Stimulated activated CD4-positive, alpha-beta T cell treated with anti-CD3 and anti-CD28 coated beads, Interleukin-15, amount 100 ng/mL, for 48 hours (primary cell): ENCODE measurements at places on chromosomes 7 and 10.

- DNase-seq, result no peak
Measured at GRCh38 chr7:44755698-44756627, 7.3 kb downstream of the ZMIZ2 start.

DNA sequence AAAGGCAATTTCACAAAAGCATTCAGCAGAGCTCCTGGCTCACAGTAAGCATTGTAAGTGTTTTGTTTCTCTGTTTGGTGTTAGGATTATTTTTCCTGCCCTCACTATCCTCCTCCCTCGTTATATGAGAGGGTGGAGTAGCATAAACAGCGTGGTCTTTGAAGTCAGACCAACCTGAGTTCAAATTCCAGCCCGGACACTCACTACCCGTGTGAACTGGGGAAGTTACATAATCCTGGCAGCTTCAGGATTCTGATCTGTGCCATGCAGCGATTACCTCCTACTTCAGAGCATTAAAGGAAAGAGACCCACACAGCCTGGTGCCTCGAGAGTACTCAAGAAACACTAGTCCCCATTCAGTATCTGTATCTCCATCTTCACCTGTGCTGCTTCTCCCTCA lies 386.5 kb downstream of the INHBA start:
- DNase-seq, result no peak

GRCh38 chr10:49602380-49603023 lies 7.6 kb upstream of the SLC18A3 start:
- DNase-seq, result no peak

DNA sequence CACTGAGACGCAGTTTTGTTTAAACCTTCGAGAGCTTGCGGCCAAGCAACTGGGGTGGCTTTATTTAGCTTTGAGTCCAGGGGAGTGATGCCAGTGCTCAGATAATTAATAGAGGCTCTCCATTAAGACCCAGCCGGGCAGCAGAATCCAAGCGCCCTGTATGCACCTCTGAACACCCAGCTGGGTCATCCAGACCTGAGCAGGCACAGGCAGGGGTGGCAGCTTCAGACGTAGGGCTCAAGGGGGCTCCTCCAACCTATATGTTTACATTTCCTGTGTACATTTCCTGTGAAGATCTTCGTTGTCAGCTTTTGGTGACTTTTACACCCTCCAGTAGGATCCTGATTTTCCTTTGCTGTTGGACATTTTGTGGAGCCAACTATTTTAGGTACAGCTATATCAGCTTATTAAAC lies 719.5 kb downstream of the LRMDA start:
- no peak for DNase-seq

DNA sequence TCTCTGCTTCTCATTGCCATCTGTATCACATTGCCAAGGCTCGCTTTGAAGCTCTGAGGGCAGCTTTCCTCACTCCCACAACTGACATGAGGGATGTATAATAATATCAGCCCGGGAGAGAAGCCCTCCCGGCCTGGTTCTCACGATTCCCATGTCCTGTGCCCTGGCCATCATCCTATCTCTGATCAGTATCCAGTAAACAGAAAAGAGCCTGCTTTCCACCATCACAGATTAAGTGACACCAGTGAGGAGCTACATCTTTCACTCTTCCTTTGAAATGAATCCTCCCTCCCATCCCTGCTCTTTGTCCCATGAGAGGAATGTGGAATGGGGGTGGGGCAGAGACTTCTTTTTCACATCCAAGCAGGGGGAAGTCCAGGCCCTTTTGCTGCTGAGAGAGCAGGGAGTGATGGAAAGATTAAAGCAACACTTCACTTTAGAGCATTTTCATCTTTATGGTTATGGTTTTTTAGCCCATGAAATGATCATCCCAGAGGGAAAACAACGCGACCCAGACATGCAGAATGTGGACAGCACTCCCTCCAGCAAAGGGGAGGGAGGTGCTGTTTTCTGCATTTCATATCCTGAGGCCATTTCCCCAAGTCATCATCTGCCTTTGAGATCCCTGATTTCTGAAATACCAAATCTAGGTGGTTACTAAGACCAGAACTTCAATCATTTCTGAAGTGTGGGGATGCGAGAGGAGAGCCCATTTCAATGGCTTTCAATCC lies 84.6 kb upstream of the LYZL1 start:
- DNase-seq, result no peak

DNA sequence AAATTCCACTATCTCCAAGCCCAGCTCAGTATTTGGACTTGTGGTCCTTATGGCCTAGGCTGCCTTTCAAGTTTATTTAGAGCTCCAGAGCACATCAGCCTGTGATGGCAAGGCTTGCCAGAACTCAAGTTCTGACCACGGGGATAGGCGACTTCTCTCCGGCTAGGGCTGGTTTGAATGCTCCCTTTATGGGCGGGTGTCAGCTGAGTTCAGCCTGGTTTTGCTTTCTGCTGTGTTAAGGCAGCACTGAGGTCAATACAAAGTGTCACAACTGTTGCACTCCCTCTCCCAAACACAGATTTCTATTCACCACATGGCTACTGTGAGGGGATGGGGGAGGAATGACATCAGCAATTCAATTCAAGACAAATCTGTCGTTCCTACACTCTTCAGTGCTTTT lies 318.1 kb upstream of the MYO3A start:
- DNase-seq, result no peak

DNA sequence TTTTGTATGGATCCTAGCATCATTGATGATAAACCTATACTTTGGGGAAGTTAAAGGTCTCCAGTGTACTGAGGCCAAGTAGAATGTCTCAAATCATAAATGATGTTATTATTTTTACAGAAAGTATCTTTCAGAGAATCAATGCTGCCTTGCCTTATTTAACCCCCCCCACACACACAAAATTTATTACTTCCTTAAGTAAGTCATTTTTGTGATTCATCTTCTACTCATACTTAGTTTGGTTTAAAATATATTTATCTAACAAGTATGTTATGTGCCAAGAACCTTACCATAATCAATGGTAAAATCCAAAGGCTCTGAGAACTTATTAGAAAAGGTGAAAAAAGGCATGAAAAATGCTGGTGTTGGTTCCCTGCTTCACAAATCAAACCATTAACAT lies 18.8 kb upstream of the CLDN12 start:
- no peak for DNase-seq

DNA sequence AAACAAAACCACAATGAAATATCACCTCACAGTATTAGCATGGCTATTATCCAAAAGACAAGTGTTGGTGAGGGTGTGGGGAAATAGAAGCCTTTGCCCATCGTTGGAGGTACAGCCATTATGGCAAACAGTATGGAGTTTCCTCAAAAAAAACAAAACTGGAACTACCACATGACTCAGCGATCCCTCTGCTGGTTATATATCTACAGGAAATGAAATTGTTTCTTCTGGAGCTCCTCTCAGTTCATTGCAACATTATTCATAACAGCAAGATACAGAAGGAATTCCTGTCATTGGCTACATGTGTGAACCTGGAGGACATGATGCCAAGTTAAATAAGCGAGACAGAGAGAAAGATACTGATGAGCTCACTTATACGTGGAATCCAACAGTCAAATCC lies 2.4 kb upstream of the UBE3C start:
- DNase-seq, result no peak

DNA sequence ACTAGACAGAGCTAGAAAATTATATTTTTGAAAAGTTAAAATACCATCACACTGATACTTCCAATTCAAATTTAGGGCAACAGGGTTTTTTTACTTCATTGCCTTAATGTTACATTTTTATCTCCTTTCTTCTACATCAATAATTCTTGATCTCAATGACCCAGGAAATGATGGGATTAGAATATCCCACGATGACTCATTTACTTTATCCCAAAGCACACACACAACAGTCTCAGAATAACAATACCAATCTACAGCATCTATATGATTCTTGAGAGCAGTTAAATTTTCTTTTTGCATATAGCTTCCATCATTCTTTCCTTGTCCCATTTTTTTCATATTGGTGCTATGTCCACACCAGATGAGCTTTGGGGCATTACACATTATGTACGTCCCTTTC lies 98.4 kb upstream of the EEPD1 start:
- no peak for DNase-seq

DNA sequence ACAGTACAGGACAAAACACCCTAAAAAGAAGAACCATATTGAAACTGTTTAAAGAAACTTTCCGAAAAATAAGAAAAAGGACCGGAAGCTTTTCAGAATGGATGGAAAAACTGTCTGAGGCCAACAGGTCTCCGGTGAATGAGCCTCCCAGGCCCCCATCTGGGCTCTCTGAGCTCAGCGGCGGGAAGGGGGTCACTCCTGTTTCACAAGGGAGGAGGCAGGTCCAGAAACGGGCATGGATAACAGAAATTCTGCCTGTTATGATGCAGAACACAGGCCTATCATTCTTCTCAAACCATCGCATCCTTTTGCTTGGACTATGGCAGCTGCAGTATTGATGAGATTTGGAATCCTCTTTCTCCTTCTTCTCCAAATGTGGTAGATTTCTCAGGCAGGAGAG lies 58.9 kb upstream of the SHH start:
- DNase-seq, result no peak

GRCh38 chr10:30600005-30600404 lies 29.5 kb downstream of the LYZL2 start:
- DNase-seq, result no peak

DNA sequence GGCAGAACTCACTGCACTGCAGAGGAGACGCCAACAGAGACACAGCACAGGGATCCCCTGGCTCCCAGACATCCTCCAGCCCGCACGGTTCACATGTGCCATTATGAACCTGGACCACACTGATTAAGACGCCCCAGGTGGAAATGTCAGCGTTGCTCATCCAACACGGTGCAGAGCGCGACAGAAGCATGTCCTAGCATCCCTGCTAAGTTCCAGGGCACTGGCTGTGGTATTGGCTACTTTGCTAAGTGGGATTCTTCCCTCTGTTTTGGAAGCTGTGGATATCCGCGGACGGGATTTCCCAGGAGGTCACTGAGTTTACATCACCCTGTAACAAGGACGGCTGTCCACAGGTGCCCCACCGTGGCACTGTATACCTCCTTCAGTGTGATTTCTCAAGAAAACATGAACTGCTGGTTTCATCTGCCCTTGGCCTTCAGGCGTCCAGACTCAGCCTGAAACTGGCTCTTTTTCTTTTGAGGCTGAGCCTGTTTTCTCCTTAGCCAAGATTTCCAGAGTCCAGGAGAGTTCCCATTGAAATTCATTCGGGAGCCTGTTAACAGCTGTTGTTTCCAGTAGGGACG lies 324.0 kb downstream of the WDR37 start:
- DNase-seq, result no peak

DNA sequence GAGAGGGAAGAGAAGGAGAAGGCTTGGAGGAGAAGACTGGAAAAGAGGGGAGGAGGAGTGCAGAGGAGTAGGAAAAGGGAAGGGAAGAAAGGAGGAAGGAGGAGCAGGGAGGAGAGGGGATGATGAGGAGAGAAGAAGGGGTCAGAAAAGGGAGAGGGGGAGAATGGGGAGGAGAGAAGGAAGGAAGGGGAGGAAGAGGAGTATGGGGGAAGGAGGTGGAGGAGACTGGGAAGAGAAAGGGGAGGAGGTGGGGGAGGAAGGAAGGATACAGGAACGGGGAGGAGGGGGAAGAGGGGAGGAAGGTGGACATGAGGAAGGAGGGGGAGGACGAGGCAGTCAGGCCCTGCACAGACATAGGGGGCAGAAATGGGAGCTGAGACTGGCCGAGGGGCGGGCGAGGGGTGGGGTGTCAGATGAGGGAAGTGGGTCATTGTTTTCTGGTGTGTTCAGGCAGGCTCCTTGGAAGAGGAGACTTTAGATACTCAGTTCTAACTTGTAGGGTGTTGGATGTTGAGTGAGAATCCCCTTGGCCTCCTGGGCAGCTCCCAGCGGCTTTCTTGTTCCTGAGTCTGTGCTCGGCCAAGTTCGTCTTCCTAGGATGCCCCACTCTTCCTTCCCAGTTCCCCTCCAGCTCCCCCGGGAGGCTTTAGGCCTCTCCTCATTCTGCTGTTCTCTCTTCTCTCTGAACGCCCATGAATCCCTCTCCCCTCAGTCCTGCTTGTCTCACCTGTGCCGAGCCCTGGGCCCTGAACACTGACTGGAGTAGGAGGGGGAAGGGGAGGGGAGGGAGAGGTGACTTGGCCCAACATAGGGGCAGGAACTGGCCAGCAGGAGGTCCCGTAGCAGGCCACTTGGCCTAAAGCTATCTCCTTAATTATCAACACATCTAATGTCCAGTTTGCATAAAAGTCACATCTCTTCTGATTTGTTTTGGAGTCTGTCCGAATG lies 12.8 kb upstream of the CRHR2 start:
- DNase-seq, result no peak

- no peak for DNase-seq
Measured at GRCh38 chr10:113127261-113127900, 177.3 kb downstream of the TCF7L2 start.

DNA sequence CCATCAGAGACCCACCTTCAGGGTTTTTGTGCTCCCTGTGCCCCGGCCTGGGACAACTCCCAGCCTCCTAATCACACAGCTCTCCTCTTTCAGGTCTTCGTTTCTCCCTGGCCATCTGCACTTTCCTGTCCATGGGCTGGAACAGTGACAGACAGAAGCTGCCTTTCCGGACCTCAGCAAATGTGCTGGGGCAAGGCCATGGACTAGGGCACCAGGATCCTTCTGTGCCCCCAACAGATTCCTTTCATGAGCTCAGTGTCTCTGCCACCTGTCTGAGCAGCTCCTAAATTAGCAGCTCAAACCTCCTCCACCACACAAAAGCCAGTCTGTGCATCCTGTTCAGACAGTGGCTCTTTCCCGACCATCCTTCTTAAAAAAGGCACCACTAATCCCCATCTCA lies 41.9 kb upstream of the FRMD4A start:
- DNase-seq, result no peak

- no peak for DNase-seq
Measured at GRCh38 chr10:6044751-6045313, 17.3 kb downstream of the IL2RA start.

GRCh38 chr10:35876248-35876647 lies 234.2 kb upstream of the FZD8 start:
- no peak for DNase-seq

GRCh38 chr7:139681463-139681755 lies 96.4 kb downstream of the HIPK2 start:
- no peak for DNase-seq

DNA sequence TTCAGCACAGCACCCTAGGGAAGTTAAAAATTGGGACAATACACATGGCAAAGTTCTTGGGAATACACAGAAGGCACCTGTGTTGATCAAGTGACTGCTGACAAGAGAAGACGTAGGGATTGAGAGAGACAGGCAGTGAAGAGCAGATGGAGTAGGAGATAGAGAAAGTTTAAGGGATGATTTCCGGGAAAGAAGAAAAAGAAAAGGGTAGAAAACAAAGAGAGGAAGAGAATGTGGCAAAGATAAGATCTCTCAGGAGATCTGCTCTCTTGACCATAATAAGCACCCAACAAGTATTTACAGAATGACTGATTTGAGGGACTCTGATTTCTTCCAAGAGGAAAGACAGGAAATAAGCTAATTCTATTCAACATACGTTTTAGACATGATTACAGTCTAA lies 15.1 kb upstream of the RALA start:
- no peak for DNase-seq

GRCh38 chr7:121288894-121289293 lies 39.9 kb upstream of the WNT16 start:
- DNase-seq, result no peak

DNA sequence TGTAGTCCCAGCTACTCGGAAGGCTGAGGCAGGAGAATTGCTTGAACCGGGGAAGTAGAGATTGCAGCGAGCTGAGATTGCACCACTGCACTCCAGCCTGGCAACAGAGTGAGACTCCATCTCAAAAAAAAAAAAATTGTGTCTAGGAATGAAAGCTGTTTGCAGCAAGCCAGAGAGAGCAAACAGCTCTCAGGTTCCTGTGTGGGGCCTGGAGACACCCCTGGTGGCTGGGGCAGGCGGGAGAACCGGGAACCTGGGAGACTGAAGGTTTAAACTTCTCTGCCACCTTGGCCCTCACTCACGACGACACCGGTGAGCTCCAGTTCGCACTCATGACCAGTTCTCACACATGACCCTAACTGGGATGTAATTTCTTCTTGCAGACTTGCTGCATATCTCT lies 13.2 kb upstream of the UNCX start:
- DNase-seq, result no peak
